Nephron progenitor cell (in vitro differentiated cells): ENCODE measurements at places on chromosomes 12 and 14.

DNA sequence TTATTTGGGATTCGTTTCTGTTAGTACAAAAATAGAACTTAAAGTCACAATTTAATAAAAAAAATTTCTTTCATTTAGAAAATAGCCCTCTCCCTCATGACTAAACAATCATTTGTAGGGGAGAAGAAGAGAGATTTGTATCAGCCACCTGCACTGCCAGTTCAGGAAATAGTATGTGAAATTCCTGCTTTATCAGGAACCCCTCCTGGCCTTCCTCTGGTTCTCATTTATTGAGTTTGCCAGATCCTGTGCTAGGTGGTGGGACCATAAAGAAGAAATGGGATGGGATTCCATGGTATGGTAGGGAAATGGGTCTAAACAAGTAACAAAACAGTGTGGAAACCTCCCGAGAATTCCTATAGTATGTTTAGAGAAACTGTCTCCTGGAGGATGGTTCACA lies 30.0 kb downstream of the RASSF8 start:
- no peak for DNase-seq

GRCh38 chr14:94775091-94775870 lies 5.4 kb upstream of the GSC start:
- no peak for DNase-seq

- DNase-seq = no peak
Observed at GRCh38 chr12:95611676-95612309, 60.5 kb upstream of the USP44 start.

DNA sequence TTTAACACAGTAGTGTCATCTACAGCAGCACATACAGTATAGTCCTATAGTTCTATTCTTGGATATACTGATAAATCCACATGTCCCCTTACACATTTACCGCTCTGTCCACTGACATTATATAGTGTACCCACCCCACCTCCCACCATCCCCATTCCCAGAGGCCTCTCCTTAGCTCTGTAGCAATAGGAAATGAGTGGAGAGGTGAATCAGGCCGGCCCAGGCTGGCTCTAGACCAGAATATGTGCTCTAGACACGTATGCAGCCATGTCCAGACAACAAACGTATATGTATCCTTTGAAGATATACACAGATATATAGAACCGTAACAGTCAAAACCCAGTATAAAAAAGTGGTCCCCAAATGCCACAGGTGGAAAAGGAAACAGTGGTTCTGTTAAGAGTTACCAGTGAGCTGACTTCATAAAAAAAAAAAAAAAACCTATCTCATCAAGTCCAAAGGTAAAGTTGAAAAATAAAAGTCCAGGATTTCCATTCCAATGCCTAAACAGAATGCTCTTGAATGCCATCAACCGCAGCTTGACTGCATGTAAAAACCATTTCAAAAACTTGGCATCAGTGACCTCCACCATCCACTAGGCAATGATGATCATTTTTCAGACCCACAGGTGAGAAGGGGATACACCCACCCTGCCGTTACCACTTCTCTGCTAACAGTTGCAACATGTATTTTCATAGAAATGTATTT lies 16.7 kb downstream of the EGLN3 start:
- no peak for DNase-seq

DNA sequence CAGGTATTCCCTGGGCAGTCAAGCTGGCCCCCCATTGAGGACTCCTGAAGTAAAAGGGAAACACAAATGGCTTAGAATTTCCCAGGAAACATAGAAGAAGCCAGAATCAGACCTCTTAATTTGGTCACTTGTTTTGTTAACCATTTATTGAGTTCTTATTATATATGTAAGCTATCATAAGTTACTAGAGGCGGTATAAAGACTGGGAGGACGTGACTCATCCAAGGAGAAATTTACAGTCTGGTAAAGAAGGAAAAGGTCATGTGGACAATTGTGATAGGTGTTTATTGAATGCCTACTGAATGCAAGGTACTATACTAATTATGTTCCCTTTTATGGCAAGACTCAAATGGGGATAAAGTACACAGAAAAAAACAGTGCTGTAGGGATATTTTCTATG lies 146.7 kb downstream of the DYRK2 start:
- no peak for DNase-seq

- DNase-seq = no peak
Observed at GRCh38 chr14:68951035-68951797, 27.9 kb downstream of the ACTN1 start.

DNA sequence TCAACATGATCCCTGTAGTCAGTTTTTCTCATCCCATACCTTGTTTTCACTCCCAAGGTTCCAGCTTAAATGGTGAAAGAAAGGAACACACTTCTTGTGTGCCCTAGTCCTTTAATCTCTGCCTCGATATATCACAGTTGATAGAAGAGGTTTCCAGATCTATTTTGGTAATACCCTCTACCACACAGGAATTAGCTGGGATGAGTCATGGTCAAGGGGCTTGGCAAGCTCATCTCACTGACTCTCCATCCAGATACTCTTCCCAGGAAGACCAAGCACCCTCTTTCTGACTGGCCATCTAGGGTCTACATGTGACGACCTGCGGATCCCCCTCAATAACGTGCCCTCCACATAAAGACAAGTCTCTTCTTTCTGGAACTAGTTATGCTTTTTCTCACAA lies 277.9 kb downstream of the ITPR2 start:
- DNase-seq = no peak

- no peak for DNase-seq
Observed at GRCh38 chr14:21309238-21309636, 29.4 kb downstream of the RPGRIP1 start.

DNA sequence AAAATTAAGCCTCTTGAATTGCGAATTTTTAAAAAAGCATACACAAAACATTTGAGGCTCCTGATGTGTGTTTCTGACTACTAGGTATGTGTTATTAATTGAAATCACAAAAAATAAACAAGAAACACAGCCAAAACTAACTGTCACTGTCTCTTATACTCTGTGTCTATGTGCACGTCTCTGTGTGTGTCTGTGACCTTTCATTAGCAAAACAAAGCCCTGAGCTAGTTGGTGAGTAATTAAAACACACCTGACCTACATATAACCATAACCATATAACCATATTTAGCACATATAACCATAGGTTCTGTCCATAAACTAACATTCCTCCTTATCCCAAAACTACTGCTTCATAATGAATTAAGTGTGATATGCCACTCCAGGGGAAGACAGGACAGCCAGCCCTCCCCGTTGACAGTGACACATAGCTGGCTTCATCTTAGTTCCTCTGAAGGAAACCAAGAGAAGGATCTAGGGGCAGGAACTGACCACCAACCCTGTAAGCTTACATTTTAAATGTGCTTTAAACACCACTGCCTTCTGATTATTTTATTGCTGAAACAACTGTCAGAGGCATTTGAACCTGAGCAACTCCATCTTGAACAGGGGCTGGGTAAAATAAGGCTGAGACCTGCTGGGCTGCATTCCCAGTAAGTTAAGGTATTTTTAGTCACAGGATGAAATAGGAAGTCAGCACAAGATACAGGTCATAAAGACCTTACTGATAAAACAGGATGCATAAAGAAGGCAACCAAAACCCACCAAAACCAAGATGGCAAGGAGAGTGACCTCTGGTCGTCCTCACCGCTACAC lies 106.7 kb downstream of the PPP2R5E start:
- DNase-seq = no peak

GRCh38 chr14:96792591-96792990 lies 4.6 kb upstream of the VRK1 start:
- DNase-seq = peak; percentile 28

GRCh38 chr14:75493592-75494087 lies 28.6 kb upstream of the BATF start:
- DNase-seq = peak; percentile 41

- no peak for DNase-seq
Observed at GRCh38 chr14:79352076-79352630, 859.2 kb downstream of the DIO2 start.

- no peak for DNase-seq
Observed at GRCh38 chr14:53865711-53866110, 90.9 kb downstream of the BMP4 start.

- no peak for DNase-seq
Observed at GRCh38 chr12:42086031-42086430, 58.6 kb downstream of the GXYLT1 start.

GRCh38 chr12:103647267-103647666 lies 60.2 kb downstream of the STAB2 start:
- no peak for DNase-seq

DNA sequence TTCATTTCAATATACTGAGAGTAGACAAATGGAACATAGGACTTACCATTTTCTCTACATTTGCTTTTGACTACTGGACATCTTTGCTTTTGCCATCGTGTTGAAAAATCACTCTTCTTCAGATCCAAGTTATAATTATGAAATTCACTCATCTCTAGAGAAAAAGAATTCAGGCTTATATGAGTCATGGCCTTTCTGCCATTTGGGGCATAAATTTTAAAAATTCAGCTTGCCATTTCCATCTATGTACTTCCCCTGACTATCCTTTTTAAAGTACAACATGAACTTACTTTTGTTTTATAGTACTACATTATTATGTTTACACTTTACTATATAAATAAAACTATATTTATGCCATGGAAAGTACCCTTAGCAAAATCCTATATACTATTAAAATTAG lies 3.0 kb downstream of the KLRK1 start:
- DNase-seq = no peak

DNA sequence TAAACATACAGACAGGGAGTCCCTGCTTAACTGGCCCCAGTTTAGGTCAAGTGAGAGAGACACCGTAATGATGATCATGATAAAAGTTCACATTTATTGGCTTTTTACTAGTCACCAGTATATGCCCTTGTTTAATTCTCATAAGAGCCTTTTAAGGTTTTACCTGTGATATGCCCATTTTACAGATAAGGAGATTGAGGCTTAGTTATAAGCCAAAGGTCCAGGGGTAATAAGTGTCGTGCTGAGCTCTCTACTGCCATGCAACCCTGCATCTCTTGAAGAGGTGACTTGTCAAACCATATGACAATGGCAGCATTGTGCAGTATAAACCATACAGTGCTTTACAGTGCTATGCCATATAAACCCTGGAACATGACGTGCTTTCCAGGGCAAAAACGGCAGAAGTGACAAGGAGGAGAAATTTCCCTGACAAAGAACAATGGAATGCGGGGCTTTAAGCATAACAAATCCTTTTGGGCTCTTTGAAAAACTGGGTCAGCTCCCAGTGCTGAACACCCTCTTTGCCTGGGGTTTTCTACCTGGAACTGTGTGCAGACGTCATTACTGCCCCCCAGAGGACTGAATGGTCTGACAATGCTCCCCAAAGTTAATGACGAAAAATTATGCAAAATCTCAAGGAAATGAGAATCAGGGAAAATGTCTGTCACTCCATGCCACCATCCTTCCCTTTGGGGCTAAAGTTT lies 59.7 kb upstream of the C14orf132 start:
- DNase-seq = no peak

- DNase-seq = no peak
Observed at GRCh38 chr14:68372368-68372767, 420.5 kb downstream of the ZFP36L1 start.

DNA sequence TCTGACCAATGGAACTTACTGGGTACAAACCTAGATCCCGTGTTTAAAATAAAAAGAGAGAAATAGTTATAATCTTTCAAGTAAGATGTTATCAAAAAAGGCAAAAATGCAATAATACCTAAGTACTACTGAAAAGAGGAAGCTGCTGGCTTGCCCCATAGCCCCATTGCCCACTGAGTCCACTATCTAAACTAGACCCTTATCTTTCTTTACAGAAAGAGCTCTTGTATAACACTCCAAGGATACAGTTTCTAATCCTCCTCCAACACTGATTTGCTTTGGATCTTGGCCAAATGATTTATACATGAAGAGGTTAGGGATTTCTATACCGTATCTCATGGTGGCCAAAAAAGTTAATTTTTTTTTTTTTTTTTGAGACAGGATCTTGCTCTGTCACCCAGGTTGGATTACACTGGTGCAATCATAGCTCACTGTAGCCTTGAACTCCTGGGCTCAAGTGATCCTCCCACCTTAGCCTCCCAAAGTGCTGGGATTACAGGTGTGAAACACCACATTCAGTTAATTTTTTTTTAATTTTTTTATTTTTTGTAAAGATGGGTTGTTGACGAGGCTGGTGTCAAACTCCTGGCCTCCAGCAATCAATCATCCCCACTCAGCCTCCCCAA lies 2.6 kb downstream of the GXYLT1 start:
- no peak for DNase-seq

DNA sequence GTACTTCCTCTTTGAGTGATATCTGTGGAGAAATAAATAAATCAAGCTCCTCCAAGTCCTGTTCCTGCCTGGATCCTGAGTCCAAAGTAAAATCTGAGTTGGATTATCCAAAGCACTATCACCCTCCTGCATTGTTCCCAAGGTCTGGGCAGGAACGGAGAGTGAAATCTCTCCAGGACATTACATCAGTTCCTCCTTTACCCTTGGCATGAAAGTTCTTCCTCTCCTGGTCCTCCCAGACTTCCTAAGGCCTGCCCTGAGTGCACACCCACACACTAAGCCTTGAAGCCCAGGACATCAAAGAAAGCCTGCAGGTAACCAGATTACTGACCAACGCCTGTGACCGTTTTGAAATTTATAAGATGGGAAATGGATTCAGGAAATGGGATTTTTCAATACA lies 206.8 kb upstream of the BCL2L14 start:
- DNase-seq = no peak

- peak; percentile 86 for DNase-seq
Observed at GRCh38 chr14:74905595-74906142, 17.4 kb downstream of the RPS6KL1 start.

- DNase-seq = no peak
Observed at GRCh38 chr12:53862831-53863230, 75.8 kb upstream of the HOXC13 start.

DNA sequence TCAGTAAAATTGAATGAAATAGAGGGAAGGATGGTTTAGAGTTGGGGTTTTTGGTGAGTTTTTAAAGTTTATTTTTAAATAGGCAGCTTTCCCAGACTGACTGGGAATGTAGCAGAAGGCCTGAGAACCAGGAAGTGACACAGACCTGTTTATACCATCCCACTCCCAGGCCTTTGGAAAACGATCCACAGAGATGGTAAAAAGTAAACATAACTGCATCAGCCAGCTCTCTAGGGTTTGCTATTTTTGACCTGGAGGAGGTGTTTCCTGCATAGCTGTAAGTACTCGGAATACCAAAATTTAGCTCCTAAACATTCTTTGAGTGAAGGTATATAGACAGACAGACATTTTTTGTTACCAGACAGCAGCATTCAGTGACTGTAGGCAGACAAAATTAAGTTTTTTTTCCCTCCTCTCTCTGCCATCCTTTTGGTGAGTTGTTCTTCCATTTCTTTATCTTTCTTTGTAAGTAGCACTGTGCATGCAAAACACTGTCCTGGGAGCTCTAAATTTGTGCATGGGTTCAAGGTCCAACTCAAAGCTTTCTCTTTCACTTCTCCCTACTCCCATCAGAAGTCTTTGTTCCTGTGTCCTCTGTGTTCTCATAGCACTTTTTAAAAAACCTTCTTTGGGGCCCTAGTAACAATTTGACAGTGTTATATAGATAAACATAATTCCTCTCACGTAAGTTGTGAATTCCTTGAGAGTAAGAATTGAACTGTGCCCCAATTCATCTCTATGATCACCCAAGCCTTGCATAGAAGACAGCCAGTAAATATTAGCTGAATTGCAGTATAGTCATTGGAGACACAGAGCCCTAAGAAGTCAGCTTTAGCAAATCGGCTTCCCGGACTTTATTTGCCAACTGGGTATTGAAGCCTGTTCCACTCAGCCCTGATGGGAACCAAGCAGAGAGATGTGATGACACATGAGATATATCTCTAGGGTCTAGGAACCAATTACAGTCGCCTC lies 37.4 kb downstream of the SUSD6 start:
- DNase-seq = no peak

GRCh38 chr14:74705613-74706500 lies 7.0 kb downstream of the AREL1 start:
- no peak for DNase-seq
